ENCODE measurements at places on chromosomes 12 and 14.

DNA sequence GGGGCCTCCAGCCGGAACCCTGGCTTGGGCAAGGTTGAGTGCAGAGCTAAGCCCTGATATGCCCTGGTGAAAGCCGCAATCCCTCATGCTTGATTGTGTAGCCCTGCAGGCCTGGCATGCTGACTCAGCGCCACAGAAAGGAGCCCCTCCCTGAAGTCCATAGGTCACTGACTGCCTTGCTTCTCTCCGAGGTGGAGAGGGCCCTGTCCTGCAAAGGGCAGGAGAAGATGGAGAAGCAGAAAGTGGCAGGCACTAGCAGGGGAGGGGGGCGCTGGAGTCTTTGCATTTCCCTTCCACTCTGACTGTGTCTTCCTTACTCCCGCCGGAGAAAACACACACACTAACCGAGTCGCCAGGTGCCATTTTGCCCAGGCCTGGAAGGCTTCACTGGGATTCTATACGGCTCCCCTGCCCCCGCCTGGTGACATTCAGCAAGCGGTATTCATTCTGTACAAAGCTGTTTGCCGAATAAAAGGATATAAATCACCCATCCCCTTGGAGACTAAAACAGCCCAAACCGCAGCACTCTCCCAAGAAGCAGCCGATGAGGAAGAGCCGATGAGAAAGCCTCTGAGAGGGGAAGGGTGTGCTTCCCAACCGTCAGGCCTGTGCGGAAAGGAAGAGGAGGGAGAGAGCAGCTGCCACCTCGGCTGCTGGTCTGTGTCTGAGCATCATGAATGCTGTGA, 69.8 kb downstream of the SLC6A12 start:
- DNase-seq, result no peak

GRCh38 chr12:101086490-101087135, 123.4 kb downstream of the SLC5A8 start:
- no peak for DNase-seq

- DNase-seq, result no peak
Observed at GRCh38 chr12:120148011-120148410, 31.5 kb upstream of the RAB35 start.

- DNase-seq, result no peak
Observed at GRCh38 chr12:103520686-103521215, 25.0 kb upstream of the C12orf42 start.

DNA sequence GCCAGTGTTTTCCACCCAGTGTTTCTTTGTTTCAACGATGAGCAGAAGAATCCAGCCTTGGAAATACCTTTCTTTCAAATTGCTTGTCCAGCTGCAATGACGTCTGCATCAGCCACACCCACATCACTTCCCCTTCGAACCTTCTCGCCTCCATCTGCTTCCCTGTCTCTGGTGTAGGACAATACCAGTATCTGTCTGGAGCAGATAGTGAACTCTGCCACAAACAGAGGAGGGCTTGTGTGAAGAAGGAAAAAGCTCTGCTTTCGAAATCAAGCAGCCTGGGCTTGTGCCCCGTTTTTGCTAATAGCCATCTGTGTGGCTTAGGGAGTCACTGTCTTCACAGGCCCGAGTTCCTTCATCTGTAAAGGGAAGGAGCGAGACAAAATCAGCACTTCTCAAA, 415.4 kb downstream of the ZFP36L1 start:
- peak; percentile 15 for DNase-seq

DNA sequence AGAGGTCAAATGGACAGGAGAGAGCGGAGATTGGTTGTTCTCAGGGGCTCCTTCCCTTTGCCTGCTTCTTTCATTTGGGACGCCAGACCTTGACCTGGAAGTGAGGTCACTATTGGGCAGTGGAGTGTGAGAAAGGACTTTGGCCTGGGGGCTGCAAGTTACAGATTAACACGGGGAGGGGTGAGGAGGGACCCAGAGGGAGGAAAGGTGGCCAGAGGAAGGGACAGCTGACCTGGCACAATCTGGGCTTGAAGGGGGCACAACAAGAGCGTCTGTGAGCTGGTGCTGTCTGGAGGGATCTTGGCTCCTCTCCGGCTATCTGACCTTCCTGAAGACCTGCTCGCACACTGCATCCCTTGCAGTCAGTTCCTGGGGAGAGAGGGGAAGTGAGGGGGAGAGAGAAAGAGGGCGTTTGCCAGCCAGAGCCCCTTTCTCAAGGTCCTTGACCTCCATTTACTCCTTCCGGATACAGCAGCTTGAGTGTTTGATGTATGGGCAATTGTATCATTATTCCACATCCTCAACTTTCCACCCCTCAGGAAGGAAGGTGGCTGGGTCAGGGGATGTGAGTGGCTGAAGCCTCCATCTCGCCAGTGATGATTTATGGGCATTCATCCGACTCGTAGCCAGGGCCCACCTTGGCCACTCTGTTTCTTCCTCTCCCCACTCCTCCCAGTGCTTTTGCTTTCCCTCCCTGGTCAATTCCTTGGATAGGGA, 4.7 kb downstream of the RBP5 start:
- DNase-seq, result no peak

DNA sequence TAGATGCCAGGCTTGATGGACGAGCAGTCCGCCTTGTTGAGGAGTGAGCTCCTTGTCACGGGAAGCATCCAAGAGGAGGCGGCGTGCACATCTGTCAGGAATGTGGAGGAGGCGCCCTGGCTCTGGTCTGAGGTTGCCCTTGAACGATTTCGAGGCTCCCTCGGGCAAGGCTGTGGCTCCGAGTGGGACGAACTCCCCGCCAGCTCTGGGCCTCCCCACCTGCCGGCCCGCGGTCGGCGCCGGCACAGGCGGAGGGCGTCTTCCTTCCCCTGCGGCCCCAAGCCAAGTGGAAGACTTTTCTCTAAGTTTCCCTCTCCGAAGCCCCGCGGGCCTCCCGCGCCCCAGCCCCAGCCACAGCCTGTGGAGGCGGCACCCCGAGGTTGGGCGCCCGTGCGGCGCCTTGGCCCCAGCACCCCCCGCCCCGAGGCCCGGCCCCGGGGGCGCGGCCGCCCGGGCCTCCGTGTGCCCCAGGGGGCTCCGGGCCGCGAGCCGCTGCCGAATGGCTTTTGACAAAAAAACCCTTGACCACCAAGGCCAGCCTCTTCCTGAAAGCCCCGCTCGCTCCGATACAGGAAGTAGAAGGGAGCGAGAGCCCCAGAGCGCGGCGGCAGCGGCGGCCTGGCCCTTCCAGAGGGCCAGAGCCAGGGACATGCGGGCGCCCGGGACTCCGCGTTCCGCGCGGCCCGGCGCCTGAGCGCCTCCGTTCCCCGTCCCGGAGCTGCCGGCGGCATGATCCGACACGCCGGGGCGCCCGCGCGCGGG, at the start of gene RIN3:
Gene RIN3 (plus strand): TSS at position 578 of the 762 bp plus-strand sequence. CDS start 152 bp downstream, at position 730.
- DNase-seq, result peak; percentile 25

DNA sequence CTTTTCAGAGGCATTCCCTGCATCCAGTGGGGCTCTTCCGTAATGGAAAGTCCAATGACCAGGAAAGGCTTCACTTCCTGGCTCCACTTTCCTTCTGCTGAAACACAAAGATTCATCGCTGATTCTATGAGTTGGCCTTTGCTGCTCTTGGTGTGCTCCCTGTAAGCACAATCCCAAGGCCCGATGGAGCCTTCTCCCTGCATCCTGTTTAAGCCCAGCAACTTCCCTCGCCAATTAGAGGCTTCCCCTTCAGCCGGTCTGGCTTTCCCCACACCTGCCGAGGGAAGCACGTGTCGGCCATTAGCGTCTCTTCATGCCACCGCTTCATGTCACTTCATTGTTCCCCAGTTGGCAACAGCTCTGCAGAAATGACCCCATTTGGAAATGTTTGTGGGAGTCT, 693.9 kb downstream of the MED13L start:
- no peak for DNase-seq

DNA sequence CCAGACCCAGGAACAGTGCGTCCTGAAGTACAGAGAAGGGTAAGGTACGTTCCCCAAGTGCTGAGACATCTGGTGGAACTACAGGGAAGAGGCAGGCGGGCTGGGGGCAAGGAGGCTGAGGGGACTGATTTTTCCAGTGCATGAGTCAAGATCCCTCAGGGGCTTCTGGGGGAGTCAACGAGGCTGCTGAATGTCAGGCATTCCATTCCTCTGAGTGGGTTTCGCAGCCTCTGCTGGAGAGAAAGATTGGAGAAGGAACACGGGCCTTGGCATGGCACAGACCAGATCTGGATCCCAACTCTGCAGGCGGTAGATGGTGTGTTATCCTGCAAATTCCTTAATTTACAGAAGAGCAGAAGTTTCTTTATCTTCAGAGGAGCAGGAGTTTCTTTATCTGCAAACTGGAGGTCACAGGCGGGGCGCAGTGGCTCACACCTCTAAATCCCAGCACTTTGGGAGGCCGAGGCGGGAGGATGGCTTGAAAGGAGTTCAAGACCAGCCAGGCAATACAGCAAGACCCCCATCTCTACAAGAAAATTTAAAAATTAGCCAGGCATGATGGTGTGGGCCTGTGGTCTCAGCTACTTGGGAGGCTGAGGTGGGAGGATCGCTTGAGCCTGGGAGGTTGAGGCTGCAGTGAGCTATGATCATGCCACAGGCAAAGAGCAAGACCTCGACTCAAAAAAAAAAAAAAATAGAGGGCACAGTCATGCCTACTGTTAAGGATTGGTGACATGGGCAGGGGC, 132.6 kb upstream of the MAP1LC3B2 start:
- no peak for DNase-seq

DNA sequence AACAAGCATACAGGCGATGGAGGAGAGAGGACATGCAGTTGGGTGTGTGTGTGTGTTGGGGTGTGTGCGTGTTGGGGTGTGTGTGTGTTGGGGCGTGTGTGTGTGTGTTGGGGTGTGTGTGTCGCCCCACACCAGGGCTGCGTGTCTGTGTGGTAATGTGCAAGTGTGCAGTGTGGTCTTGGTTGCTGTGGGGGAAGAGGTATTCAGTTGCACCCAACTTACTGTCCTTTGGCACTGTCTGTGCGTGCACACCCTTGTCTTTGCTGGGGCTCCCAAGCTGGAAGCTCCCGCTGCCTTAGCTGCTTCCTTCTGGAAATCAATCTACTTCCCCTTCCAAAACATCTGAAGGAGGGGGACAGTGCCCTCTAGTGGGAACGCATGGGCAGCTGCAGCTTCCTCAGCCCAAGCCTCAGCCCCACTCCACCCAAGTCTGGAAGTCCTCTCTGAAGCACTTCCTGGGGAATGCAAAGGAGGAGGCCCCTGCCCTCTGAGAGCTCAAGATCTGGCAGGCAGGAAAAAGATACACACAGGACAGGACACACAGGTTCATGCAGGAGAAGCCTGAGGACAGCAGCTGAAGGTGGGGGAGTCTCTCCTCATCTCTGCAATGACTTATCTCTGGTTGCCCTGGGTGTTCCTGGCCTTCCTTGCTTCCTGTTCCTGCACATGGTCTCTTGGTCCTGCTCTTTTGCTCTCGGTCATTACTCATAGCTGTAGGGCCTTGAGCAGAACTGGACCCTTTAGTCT, 13.1 kb downstream of the ASIC1 start:
- DNase-seq, result peak; percentile 61

DNA sequence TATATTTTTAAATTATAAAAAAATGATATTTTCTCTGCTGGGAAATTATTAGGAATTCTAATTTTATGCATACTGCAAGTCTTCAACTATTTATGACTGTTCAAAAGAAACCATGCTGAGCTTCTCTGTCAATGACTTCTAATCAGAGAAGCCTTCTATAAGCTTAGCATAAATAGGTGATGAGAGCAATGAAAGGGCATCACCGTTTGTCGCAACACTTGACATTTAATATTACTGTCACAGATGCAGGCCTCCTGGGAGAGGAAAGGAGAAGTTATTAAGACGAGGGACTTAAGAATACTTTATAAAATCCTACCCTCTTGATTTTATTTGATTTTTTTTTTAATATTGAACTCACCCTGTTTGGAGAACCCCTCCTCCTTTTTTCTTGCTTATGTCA, 69.8 kb downstream of the CAPZA3 start:
- DNase-seq, result no peak

DNA sequence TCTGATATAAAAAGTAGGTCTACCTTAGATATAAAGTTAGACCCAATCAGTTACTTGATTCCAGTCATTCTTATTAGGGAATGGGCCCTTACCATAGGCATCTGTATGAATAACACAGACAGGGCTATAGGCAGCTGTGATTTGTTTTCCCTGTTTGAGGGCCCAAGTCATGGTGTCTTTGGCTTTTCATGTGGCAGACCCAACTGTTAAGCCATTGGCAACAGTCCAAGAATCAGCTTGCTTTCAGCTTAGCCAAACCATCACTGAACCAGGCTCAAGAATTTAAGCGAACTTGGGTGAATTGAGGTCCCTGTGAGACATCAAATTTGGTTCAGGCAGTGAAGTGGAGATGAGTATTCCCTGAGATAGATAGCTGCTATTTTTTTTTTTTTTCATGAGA, 111.2 kb downstream of the LRRIQ1 start:
- no peak for DNase-seq

DNA sequence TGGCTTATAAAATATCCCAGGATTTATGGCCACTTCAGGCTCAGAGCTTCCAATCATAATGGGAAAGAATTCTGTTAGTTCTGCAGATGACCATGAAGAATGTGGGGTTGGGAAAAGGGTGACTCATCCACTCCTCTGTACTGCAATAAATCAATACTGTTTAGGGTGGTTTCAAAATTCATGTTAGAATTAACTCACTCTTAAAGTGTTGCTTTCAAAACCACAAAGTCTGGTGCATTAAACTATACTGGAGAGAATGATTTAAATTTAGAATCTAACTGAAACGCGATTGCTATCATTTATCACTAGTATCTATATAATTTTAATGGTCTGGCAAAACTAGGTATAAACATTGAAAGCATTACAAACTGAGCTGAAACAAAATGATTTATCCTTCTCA, 798 bp downstream of the CCDC198 start:
- DNase-seq, result no peak

GRCh38 chr12:109864916-109865315, 15.4 kb downstream of the GLTP start:
- DNase-seq, result no peak

GRCh38 chr12:90295858-90296257, 587.2 kb upstream of the ATP2B1 start:
- DNase-seq, result no peak
